ENCODE measurements at places on chromosomes 4 and X.

GRCh38 chr4:182491719-182492118 lies 248.5 kb downstream of the TENM3 start:
- DNase-seq = peak; percentile 54

DNA sequence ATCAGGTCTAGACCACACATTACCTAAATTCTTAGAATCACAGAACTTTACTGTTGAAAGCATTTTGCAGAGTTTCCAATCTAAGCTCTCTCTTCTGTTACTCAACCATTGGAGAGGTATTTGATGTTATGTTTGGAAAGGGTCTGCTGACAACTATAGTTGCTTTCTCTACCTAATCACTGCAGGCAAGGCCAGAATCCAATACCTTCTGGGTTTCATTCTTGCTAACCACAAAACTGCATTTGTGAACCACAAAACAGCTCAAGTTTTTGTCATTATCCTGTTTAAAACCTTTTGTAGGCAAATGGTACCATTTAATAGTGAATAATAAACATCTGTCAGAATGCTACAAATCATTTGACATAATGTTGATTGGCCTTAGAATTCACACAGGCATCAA lies 380.1 kb downstream of the GASK1B start:
- no peak for DNase-seq

GRCh38 chr4:78565971-78566372 lies 14.4 kb downstream of the ANXA3 start:
- no peak for DNase-seq

DNA sequence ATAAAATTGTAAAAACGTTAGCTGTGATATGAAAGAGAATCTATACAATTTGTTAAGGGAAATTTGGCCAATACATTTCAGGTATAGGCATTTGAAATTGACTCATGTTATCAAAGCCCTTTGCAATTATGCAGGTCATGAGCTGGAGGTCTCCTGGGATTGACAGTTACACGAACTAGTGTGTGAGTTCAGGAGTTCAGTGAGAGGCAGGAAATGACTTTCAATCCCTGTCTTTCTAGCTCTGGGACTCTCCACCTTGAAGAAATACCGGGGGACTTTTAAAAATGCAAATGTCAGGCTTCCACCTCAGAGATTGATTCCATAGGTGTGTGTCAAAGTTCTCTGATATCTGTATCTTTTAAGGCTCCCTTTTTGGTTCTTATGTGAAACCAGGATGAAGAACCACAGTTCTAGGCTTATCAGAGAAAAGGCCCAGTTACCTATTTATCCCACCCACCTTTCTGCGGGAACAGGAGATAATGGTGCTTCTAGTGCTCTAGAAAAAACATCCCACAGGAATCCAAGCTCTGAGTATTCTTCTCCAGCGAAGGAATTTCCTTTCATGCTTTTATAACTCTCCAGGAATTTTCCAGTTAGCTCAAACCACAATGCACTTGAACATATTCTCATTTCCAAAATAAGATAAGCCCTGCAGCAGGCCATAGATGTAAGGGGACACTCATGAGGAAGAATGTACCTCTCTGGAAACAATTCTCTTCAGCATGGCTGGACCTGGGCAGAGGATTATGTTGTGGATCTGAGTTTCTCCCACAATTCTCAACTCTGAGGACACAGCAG lies 501.0 kb downstream of the IDS start:
- DNase-seq = no peak

GRCh38 chr4:1842993-1843448 lies 12.9 kb downstream of the LETM1 start:
- DNase-seq = no peak

- DNase-seq = no peak
These were observed 139.2 kb downstream of the NWD2 start for GRCh38 chr4:37383579-37384229.

DNA sequence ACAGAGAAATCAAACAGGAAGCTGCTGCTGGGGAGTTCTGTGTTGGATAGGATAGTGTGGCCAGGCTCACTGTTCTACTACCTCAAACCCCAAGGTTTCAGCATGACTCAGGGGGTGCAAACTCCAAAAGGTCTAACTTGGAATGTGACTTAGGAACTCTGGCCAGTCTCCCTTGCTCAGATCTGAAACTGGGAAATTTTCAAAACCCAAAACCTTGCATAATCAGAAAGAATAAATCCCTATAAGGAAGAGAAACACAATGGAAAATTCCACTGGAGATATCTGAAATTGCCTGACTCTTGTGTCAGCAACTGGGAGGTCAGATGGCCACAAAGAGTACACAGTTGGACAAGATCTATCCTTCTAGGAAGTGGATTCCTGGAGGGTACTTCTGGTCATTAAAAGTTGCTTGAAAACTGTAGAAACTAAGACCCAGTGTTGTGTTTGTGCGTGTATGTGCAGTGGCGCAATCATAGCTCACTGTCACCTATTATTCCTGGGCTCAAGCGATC lies 58.0 kb downstream of the PPEF2 start:
- no peak for DNase-seq

GRCh38 chr4:155164718-155165117 lies 43.7 kb upstream of the NPY2R start:
- DNase-seq = no peak

GRCh38 chr4:77818073-77818601 lies 1.0 kb downstream of the CNOT6L start:
- DNase-seq = peak; percentile 69

DNA sequence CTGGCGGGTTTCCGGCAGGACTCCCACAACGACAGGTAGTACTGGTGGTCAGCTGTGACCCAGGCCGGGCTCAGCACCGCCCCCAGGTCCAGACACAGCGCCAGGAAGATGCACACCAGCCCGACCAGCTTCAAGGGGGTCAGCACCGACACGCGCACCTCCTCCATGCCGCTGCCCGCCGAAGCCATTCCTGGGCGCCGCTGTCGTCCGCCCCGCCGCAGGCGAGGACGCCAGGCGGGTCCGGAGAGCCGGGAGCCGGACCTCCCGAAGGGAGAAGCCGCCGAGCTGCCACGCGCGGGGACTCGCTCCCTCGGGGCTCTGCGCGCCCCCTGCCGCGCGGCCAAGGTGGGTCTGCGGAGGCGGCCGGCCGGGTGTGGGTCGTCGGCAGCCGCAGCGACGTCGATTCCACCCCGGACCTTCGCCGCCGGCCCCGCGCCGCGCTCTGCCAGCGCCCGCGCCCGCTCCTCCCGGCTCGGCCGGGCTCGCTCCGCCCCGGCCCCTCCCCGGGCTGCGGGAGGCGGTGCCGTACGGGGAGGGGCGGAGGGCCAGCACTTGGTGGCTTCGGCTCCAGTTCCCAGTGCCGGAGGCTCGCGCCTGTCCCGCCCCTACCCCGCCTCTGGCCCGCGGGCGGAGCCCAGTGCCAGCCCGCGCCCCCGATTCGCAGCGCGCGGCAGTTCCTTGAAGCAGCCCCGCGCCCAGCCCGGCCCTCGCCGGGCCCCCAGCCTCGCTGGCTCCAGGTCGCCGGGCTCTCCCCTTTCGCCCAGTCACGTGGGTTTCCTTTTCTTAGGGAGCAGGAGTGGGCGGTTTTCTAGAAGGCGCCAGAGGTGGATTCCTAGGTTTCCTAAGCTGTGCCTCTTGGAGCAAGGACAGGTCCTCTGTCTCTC lies at the start of gene TMEM47:
Gene TMEM47, minus strand, starts transcription at position 444 of the 884 bp plus-strand sequence. Its CDS starts 256 bp downstream, at position 188.
- DNase-seq = no peak

DNA sequence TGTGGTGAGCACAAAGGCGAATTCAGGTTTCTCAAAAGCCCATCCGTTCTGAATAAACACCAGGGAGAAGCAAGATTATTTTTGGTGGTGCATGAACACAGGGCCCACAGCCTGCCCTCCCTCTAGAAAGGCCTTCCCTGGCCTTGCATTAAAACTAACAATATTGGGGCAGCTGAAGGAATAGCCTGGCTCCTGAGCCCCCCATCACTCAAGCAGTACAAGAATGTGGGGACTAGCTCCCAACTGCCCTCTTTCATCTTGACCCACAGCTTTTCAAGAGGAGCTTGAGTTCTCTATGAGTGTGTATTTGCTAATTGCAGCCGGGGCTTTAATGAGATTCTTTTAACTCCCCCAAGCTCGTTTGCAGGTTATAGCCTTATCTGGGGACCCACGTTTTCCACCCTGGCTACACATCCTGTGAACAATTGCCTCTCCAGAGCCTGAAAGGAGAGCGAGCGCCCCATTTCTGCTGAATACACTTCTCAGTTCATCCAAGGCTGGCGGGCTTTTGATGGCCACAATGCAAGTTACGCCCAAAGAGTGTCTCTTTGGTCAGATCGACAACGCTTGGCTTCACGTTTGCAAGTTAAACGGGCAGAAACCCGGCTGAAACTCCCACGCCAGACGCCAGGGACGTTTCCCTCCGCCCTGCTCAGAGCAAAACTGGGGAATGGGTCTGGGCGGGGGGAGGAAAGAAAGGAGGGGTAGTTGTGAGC lies 4.7 kb upstream of the GSX2 start:
- no peak for DNase-seq

GRCh38 chrX:123489011-123489410 lies 243.8 kb downstream of the THOC2 start:
- DNase-seq = no peak

- peak; percentile 5 for DNase-seq
These were observed 324.0 kb downstream of the DHRSX start for GRCh38 chrX:2176733-2177132.

GRCh38 chr4:42574870-42575430 lies 82.0 kb downstream of the ATP8A1 start:
- no peak for DNase-seq

GRCh38 chr4:184755278-184755677 lies 21.4 kb upstream of the CENPU start:
- DNase-seq = no peak

- DNase-seq = no peak
These were observed 39.5 kb upstream of the CD40LG start for GRCh38 chrX:136608295-136608933.

DNA sequence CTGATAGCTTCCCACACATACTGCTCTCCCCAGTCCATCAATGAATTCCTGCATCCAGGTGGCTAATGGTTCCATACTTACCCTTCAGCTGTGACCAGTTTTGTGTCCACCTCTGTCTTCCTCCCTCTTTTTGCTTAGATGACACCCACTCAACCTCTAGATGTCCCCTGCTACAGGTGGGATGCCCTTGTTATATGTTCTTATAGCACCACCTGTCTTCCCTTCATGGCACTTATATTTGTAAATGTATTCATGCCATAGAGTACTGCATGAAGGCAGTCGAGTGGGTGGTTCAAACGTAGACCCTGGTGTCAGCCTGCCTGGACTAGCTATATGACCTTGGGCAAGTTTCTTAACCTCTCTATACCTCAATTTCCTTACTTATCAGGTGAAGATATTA lies 6.5 kb upstream of the USP46 start:
- DNase-seq = no peak

- no peak for DNase-seq
These were observed 547.5 kb downstream of the SMARCA1 start for GRCh38 chrX:128975745-128976144.

GRCh38 chrX:22135171-22135711 lies 103.1 kb downstream of the PHEX start:
- DNase-seq = no peak

DNA sequence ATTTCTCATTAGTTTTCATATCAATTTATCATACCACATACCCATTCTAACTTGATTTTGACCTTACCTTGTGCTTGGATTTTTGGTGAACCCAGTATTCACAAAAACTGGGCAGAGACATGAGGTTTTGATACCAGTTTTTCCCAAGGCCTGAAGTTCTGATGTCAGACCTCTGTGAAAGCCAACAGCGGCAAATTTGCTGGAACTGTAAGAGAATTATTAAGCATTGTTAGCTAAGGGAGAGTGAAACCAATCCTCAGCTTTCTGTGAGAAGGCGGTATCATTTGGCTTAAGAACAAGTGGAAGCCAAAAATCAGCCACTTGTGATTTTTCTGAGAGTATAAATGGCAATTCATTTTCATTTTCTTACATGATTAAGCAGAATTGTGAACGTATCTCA lies 8.9 kb downstream of the HSD17B13 start:
- DNase-seq = no peak

- peak; percentile 59 for DNase-seq
These were observed 98.0 kb downstream of the TRAPPC11 start for GRCh38 chr4:183757060-183757459.

DNA sequence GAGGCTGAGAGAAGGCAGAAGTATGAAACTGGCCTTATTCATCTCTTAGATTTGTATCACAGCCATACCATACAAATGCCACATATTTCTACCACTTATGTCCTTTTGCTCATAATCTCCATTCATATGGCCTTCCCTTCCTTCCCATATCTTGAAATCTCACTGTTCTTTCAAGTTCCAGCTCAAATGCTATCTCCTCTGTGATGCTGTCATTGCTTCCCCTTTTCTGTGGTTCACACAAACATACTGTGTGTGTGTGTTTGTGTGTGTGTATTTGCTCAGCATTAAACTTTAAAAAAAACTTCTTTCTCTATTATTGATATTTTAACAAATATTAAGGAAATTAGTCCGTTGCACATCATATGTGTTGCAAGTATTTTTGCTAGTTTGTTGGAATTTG lies 26.7 kb downstream of the PHKA1 start:
- no peak for DNase-seq

DNA sequence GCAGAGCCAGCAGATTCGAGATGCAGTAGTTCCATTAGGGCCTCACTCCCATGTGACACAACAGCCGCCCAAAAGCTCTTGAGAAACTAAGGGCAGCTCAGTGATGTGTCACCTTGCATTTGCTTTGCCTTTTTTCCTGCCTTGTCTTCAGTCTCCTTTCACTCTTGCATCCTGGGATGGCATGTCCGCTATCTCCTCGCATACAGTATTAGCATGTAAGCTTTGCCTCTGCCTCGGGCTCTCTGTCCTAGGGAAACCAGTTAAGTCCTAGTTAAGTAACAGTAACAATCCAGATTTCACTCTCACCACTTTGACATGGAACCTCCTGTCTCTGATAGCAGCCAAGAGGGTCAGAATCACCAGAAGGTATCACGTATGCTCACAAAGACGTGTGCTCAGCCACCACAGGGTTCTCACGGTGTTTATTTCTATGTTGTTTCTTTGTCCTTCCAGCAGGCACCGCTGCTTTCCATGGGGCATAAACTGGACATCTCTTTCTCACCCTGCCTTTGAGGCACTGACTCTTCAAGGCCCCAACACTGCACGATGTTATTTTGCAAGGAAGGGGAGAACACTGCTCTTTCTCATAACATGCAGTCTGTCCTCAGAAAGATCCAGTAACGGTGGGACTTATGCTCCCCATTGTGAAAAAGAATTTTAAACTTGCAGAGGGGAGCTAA lies 26.7 kb upstream of the SORBS2 start:
- no peak for DNase-seq

DNA sequence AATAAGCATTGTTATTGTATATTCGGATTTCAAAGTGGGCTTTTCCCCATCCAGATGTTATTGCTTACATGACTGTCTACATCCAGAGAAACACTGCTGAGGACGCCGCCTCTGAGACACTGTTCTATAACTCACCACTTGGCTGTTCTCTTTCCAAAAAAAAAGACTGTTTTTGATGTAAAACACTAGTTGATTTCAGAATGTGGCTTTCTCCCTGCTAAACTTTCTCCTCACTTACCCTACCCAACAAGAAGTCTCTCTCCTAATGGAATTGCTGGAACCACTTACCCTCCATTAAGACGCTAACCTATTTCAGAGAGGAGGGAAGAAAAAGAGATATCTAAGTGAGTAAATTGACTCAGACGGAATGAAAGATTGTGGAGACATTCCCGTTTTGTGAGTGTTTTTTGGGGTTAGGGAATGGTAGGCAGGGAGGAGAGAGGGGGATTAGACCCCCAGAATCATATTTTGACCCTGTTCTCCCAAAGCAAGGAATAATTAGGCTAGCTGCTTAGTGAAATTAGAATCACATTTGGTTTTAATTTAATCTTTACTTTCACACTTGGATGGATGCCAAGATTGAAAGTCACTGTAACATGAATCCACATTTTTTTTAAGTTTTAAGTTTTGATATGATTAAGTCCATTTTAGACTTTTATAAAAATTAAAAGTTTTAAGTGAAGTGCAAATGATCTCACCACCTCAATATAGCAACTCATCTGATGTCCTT lies 174.9 kb downstream of the CHIC2 start:
- no peak for DNase-seq

Measured in DMS79 treated with DMSO at 0.1 percent for 48 hours (cell line).